ENCODE measurements at places on chromosomes 1 and 21.

GRCh38 chr1:96473791-96474434, 247.7 kb upstream of the PTBP2 start:
- DNase-seq = peak; percentile 86

GRCh38 chr1:41660570-41661427, 176.3 kb upstream of the EDN2 start:
- no peak for DNase-seq

DNA sequence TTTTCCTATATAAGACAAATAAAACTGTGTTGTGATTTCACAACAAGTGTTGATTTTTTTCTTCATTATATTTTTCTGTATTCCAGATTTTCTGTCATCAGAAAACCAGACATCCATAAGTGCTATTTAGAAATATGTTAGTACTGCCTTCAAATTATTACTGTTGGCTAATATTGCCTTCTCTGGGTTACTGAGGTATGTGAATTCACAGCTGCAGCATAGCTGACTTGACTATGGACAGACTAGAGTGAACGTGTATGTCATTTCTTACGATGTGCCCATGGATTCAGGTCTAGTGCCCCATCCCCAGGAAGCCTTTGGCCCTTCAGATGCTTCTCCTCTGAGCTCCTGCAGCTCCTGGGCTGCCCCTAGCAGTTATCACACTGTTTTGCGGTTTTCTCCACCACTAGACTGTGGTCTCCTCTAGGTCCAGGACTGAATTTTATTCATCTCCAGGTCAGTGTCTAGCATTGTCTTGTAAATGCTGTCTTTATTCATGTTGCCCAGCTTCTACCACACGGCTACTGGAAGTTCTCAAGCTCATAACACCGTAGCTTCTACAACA, 118.5 kb downstream of the FGGY start:
- DNase-seq = no peak

DNA sequence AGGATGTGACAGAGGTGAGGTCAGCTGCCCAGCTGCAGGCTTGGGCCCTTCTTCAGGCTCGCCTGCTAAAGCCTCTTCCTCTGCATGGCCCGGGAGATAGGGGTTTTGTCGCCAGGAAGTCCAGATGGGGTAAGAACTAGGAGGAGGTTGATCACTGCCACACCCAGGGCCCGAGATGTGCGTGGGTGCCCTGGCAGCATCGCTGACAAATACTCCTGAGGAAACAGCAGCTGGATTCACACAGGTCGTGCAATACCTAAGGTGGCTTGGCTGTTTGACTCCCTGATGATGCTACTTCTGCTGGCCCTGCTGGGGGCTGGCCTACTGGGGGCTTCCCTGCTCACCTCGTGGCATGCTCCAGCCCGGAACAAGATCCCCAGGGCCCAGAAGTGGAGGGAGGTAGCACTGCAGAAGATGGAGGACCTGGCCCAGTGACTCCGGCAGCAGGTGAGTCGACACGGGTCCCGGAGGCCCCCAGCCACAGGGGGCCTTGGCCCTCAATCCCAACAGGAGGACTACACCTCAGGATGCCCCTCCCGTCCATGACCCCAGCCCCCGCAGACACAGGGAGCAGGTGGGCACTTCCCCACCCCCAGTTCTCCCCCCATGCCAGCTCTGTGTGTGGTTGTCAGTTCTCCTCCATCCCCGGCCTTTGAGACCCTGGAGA, 29.6 kb downstream of the FAAH start:
- DNase-seq = no peak

DNA sequence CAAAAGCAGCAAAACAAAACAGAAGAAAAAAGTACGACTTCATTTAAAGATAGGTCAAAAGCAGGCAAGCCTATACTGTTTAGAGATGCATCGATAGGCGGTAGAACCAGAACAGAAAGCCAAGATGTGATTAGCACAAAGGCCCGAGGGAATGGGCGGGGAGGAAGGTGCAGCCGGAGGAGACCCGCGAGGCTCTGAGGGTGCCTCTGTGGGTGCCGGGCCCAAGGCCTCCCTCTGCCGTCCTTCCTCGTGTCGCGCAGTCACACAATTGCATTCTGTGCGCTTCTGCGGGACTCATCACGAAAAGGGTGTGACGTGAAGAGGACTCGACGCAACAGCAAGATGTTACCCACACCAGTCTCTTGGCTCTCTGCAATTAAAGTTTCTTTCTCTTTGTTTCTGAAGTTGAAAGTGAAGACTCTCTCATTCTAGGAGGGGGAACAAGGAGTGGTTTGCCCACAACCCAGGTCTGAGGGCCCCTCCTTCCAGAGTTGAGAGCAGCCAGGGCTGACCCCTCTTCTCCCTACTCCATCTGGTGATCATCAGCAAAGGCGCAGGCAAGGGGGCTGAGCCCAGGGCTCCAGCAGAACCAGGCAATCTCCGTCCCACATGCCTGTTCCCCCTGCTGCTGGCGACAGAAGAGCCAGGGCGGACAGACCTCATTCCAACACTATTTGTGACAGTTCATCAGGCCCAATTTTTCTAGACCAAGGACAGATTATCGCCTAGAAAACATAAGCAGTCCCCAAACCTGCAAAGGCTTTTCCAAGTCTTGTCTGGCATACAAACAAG, 41.0 kb downstream of the NPHP4 start:
- DNase-seq = no peak

GRCh38 chr1:16915627-16915973, 6.1 kb upstream of the CROCC start:
- no peak for DNase-seq

DNA sequence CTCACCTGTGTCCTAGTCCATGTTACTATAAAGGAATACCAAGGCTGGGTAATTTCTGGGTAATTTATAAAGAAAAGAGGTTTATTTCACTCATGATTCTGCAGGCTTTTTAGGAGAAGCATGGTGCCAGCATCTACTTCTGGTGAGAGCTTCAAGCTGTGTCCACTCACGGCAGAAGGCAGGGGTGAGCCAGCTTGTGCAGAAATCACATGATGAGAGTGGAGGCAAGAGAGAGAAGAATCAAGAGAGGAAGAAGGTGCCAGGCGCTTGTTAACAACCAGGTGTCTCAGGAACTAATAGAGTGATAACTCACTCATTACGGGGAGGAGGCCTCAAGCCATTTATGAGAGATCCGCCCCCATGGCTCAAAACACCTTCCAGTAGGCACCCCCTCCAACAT, 67.5 kb upstream of the CD34 start:
- DNase-seq = no peak

- DNase-seq = no peak
These were observed 53.1 kb downstream of the HNRNPR start for GRCh38 chr1:23290836-23291565.

DNA sequence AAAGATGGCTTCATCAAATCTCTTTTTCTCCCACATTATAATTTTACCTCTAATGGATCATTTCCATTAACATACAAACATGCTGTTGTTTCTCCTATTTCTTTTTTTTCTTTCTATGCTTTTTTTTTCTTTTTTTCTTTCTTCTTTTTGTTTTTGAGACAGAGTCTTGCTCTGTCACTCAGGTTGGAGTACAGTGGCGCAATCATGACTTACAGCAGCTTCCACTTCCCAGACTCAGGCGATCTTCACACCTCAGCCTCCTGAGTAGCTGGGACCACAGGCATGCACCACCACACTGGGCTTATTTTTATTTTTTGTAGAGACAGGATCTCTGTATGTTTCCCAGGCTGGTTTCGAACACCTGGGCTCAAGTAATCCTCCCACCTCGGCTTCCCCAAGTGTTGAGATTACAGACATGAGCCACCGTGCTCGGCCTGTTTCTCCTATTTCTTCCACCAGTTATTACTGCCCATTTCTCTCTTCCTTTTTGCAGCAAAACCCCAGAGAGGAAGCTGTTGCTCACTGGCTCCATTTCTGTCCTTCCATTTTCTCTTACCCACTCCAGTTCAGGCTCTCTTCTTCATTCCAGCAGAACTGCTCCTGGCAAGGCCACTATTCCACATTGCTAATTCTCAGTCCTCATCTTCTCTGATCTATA, 32.1 kb upstream of the OPRD1 start:
- DNase-seq = no peak

DNA sequence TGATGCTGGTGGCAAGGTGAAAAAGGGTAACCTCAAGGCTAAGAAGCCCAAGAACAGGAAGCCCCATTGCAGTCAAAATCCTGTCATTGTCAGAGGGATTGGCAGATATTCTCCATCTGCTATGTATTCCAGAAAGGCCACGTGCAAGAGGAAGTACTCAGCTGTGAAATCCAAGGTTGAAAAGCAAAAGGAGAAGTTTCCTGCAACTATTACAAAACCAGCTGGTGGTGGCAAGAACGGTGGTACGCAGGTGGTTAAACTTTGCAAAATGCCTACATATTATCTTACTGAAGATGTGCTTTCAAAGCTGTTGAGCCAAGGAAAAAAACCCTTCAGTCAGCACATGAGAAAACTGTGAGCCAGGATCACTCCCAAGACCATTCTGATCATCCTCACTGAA, 13.7 kb upstream of the VPS45 start:
- no peak for DNase-seq

DNA sequence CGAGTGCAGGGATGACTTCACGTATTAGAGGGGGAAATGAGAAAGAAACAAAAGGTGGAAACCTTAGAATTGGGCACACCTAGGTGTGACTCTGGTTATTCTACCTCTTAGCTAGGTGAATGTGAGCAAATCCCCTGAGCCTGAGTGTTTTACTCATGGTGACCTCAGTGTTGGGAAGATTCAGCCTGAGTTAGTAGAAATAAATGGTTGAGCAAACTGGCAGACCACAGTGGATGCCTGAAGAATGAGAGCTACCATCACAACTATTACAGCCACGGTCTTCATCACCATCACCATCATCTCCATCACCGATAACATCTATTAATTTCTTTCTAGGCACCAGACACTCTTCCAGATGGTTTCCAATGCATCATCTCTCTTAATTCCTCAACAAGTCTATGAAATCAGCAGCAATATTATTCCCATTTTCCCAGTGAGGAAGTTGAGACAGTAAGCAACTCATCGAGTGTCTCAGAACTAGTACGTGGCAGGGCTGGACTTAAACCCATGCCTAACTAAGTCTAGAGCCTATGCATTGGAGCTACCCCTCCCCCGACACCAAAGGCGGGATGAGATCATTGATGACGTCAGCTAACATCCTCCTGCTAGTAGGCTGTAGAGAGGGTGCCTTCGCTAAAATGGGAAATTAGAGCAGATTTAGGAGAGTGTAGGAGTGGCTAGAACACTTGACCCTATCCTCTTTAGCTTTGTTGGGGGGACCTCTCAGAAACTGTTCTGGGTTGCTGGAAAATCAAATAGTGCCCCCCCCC, 7.9 kb upstream of the KAZN start:
- DNase-seq = peak; percentile 20

- DNase-seq = no peak
These were observed 95.9 kb downstream of the PTPN14 start for GRCh38 chr1:214455479-214455878.

Data from kidney glomerular epithelial cell (primary cell).